ENCODE measurements at places on chromosomes 7 and 10.

DNA sequence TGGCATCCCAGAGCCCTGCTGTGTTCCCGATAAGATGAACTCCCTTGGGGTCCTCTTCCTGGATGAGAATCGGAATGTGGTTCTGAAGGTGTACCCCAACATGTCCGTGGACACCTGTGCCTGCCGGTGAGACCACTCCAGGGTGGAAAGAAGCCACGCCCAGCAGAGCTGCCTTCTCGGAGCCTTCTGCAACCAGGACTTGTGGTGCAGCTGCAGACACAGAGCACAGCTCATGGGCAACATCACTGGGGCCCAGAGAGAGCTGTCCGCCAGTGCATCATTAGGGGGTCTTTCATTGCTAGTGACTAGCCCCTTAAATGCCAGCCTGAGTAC lies 9.6 kb upstream of the GDF2 start:
- DNase-seq: no peak

GRCh38 chr7:70266186-70266585 lies 667.9 kb downstream of the AUTS2 start:
- DNase-seq: no peak

DNA sequence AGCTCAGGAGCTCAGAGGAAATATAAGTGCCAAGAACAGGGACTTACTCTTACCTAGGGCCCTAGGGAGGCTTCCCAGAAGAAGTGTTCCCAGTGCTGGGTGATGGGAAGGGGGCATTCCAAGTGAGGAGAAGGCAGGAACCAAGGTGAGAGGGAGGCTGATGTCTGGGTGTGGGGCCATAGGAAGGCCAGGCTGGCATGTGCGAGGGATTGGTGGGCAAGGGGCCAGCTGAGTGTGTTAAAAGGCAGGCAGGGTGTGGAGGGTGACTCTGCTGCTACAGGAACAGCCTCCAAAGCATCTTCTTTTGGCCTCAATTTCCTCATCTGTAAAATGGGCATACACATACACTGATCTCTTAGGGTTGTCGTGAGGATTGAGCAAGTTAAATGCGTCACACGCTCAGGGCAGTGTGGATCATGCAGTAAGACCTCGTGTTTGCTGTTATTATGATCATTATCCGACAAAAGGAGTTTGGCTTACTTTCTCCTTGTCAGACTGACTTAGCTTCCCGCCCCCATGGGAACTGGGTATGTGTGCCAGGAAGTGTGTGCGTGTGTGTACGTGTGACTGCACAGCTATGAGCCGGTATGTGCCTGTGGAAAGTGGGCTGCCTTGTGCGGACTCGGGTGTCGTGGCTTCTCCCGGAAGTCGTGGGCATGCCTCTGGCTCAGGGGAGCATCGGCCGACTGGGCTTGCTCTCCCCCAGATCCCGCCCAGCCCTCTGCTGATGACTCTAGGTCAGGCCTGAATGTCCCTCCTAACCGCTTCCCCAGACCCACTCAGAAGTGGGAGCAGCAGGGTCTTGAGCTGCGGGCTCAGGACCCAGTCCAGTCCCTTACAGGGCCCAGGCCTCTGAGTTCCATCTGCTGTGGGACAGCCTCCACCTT lies 59.6 kb downstream of the NEURL1 start:
- no peak for DNase-seq

GRCh38 chr10:119395280-119396007 lies 147.1 kb downstream of the RGS10 start:
- no peak for DNase-seq

DNA sequence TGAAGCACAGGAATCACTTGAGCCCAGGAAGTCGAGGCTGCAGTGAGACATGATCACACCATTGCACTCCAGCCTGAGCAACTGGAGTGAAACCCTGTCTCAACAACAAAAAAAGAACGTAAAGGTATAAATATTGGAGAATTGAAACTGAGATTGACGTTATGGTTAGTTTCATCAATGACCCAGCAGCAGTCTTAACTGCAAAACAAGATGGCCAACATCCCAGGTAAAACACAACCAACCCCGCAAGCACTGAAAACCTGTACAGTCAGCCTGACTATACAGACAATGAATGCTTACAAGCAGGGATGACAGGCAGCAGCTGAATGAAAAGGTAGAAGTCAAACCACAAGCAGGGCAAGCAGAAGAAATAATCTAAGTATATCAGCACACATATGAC lies 34.7 kb downstream of the WAPL start:
- DNase-seq: no peak

DNA sequence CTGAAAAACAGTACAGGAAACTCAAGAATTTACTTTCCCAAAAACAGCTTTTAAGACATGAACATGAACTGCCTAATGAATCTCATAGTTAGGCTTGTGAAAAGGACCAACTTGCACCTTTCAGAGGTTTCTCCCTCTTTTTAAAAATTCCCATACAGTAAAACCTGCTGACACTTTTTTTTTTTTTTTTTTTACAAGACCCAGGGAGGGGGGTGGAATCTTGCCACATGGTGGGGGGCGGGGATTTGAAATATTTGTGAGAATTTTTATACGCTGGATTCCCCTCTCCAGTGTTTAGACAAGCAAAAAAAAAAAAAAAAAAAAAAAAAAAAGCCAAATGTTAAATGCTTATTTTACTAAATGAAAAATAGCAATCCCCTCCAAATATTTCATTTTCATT lies 57.4 kb downstream of the HIBADH start:
- no peak for DNase-seq

- no peak for DNase-seq
These were observed 161.2 kb upstream of the TNRC18 start for GRCh38 chr7:5584821-5585220.

- no peak for DNase-seq
These were observed 825 bp downstream of the FEZF1 start for GRCh38 chr7:122303531-122304318.

GRCh38 chr7:83410989-83411591 lies 237.8 kb downstream of the SEMA3E start:
- no peak for DNase-seq

DNA sequence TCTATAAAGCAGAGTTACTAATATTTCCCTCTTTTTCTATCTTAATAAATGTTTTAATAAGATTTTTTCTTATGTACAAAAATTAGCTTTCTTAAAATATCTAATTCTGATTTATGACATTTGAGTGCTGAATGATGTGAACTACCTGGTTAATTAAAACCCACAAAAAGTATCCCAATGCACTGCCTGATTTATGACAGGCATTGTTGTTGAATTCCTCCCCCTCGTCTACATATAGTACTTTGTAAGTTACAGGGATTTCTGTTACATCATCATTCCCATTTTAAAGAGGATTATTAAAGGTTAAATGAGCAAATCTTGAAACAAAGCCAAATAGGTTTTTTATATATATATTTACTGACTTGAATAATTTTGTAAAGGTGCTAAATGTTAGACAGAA lies 91.1 kb downstream of the NRBF2 start:
- no peak for DNase-seq

- no peak for DNase-seq
These were observed 6.1 kb upstream of the RBM17 start for GRCh38 chr10:6082496-6083395.

DNA sequence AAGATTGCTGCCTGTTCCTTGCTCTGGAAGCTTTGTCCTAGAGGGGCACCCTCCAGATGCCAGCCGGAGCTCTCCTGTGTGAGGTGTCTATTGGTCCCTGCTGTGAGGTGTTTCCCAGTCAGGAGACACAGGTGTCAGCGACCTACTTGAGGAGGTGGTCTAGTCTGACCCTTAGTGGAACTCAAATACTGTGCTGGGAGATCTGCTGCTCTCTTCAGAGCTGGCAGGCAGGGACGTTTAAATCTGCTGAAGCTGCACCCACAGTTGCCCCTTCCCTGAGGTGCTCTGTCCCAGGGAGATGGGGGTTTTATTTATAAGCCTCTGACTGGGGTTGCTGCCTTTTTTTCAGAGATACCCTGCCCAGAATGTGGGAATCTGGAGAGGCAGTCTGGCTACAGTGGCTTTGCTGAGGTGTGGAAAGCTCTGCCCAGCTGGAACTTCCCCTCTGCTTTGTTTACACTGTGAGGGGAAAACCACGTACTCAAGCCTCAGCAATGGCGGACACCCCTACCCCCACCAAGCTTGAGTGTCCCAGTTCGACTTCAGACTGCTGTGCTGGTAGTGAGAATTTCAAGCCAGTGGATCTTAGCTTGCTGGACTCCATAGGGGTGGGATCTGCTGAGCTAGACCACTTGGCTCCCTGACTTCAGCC lies 119.2 kb downstream of the PPP1R9A start:
- DNase-seq: no peak

GRCh38 chr7:4775848-4776623 lies 613 bp downstream of the AP5Z1 start:
- peak; percentile 46 for DNase-seq

- DNase-seq: no peak
These were observed 163.1 kb upstream of the PLXNA4 start for GRCh38 chr7:132739271-132739955.

DNA sequence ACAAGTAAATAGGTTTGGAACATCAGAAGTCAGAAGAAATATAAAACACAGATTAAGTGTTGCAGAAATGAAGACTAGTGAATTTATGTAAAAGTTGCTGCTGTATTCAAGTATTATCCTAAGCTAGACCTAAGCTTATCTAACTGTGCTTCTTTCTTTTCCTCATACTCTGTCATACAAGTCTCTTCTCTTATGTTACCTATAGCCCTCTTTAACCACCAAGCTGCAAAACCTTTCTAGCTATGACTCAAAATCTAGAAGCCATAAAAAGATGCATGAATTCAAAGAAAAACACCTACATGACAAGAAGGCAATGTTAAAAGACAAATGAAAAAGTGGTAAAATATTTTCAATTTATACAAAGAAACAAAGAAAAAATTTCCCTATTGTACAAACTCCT lies 23.0 kb downstream of the DENND11 start:
- no peak for DNase-seq

DNA sequence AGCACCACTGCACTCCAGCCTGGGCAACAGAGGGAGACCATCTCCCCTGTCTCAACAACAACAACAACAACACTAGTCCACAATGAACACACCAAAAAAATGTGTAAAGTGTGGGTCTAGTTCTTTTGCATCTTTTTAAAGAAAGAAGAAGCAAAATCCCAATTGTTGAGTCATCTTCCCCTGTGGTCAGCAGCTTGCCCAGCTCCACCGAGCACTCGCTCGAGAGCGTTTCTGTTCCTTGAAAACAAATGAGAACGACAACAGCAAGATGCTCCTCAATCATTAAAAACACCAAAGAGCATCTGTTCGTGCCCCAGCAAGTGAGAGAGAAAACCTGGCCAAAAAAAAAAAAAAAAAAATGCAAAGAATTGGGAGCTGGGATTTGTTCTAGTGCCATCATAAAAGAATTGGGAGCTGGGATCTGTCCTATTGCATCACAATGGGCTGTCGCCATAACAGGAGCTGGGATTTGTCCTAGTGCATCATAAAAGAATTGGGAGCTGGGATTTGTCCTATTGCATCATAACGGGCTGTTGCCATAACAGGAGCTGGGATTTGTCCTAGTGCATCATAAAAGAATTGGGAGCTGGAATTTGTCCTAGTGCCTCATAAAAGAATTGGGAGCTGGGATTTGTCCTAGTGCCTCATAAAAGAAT lies 118.1 kb downstream of the PTPRN2 start:
- DNase-seq: no peak

Data from stimulated activated CD4-positive, alpha-beta T cell treated with anti-CD3 and anti-CD28 coated beads, Interleukin-4, amount 100 ng/mL, for 1 hour (primary cell).